Right atrium auricular region (tissue), 2 donors: ENCODE measurements at places on chromosomes 6 and 20. TPM values are rescaled to one million over a fixed set of nuclear protein-coding genes. Genes with fewer than 3 reads are reported as not detected.

RHAG gene
- 1.3 TPM for total RNA-seq

DNA sequence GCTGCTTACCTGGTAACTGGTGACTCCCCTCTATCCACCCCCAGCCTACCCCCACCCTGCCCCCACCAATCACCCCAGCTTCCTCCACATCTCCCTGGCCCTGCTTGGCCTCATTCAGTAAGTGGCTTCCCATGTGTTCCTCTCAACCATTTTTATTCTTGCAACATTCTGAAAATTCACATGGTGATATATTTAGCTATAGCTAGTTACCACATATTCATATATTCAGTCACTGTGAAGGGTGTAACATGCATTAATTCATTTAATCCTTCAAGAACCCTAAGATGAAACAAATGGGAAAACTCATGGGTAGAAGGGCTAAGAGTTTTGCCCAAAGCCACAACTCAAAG is 95.4 kb upstream of the CEP85L start:
- no peaks in the 10 kb centered on the region for H3K27me3 ChIP-seq
- H3K4me1 ChIP-seq, result no peaks in the 10 kb centered on the region
- no peak overlapping the region for H3K27ac ChIP-seq
- H3K4me3 ChIP-seq, result no peak overlapping the region
- no peak for DNase-seq
- H3K36me3 ChIP-seq, result no peaks in the 10 kb centered on the region

GRCh38 chr6:126337323-126337722 is 2.6 kb upstream of the CENPW start:
- H3K27me3 ChIP-seq, result no peaks in the 10 kb centered on the region
- H3K36me3 ChIP-seq, result no peaks in the 10 kb centered on the region
- H3K4me1 ChIP-seq, result no peaks in the 10 kb centered on the region
- no peak overlapping the region for H3K4me3 ChIP-seq
- no peak overlapping the region for H3K27ac ChIP-seq
- DNase-seq, result no peak

- H3K4me1 ChIP-seq, result no peaks in the 10 kb centered on the region
- H3K27ac ChIP-seq, result no peak overlapping the region
- no peaks in the 10 kb centered on the region for H3K36me3 ChIP-seq
- H3K4me3 ChIP-seq, result no peak overlapping the region
- no peaks in the 10 kb centered on the region for H3K27me3 ChIP-seq
- no peak for DNase-seq
Observed at GRCh38 chr6:31473244-31473643, 24.7 kb upstream of the MICB start.

DNA sequence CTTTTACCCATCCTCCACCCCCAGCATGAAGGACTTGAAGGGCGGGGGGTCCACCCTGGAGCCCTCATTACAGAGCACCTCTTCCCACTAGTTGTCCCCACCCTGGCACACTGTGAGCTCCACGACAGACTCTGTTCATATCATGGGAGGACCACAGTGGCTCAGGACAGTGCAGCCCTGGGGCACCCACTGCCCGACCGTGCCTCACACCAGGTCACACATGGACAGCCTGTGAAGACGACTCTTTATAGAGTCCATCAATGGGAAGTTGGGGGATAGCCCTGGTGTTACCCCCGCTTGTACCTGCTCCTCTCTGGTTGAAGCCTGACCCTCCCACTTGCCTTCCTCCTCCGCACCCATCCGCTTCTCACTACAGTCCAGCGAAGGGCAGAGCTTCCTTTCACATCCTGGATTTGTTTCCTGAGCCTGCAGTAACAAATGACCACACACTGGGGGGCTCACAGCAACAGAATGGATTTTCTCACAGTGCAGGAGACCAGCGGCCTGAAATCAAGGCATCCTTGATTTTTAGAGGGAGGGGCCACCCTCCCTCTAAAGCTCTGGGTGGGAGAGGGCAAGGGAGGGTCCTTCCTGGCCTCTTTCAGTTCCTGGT is 15.5 kb downstream of the ZNF831 start:
- DNase-seq, result peak; percentile 51
- no peaks in the 10 kb centered on the region for H3K36me3 ChIP-seq
- no peaks in the 10 kb centered on the region for H3K27me3 ChIP-seq
- H3K27ac ChIP-seq, result peak overlapping the region; percentile 29

- no peak for DNase-seq
- no peaks in the 10 kb centered on the region for H3K4me1 ChIP-seq
- H3K4me3 ChIP-seq, result no peak overlapping the region
- H3K27ac ChIP-seq, result no peak overlapping the region
- H3K27me3 ChIP-seq, result no peaks in the 10 kb centered on the region
- no peaks in the 10 kb centered on the region for H3K36me3 ChIP-seq
Observed at GRCh38 chr6:140236732-140237131, 862.3 kb upstream of the CITED2 start.

GRCh38 chr6:145380186-145380585 is 355.1 kb downstream of the EPM2A start:
- no peak for DNase-seq
- no peak overlapping the region for H3K4me3 ChIP-seq
- H3K27me3 ChIP-seq, result no peaks in the 10 kb centered on the region
- H3K4me1 ChIP-seq, result no peaks in the 10 kb centered on the region
- H3K27ac ChIP-seq, result no peak overlapping the region

DNA sequence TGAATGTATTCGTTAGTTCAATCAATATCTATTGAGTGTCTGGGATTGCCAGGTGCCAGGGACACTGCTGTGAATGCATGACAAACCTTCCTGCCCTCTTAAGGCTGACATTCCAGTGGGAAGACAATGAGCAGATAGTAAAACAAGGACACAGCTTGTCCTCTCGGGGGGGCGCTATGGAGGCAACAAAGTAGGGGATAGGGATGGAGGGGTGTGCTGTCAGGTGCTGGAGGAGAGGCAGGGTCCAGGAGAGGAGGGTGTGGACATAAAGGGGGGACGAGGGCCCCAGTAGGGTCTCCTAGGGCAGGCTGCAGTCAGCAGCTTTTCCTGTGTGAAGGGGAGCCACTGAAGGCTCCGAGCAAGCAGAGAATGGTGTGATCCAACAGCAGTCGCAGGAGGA is 198.2 kb upstream of the PDE10A start:
- no peaks in the 10 kb centered on the region for H3K27me3 ChIP-seq
- no peaks in the 10 kb centered on the region for H3K4me1 ChIP-seq
- H3K4me3 ChIP-seq, result no peak overlapping the region
- no peak for DNase-seq
- no peaks in the 10 kb centered on the region for H3K36me3 ChIP-seq
